ENCODE measurements at places on chromosomes 4 and X.

GRCh38 chr4:32140636-32141035 is 1420.5 kb downstream of the PCDH7 start:
- peak; percentile 3 for DNase-seq

- DNase-seq: peak; percentile 88
Observed at GRCh38 chrX:118726887-118727685, at the start of gene IL13RA1. Gene IL13RA1, plus strand, starts transcription at chrX:118727606. Its CDS starts 33 bp downstream, at chrX:118727639.

DNA sequence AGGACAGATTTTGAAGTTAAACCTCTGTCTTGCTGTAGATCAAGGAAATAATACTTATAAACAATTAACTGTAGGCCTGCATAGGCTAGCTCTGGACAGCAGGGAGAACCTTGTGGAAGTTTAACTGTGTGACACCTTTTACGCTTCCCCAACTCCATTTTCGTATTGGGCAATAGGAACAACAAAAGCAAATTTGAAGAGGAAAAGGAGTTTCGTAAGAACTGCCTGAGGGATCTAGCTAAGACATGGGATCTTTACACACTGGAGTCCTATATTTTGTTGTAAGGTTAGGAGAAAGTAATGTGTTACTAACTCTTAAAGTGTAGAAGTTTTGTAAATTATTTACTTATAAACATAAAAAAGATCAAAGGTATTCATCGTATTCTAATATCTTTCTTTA is 324.9 kb upstream of the CASK start:
- DNase-seq: no peak

DNA sequence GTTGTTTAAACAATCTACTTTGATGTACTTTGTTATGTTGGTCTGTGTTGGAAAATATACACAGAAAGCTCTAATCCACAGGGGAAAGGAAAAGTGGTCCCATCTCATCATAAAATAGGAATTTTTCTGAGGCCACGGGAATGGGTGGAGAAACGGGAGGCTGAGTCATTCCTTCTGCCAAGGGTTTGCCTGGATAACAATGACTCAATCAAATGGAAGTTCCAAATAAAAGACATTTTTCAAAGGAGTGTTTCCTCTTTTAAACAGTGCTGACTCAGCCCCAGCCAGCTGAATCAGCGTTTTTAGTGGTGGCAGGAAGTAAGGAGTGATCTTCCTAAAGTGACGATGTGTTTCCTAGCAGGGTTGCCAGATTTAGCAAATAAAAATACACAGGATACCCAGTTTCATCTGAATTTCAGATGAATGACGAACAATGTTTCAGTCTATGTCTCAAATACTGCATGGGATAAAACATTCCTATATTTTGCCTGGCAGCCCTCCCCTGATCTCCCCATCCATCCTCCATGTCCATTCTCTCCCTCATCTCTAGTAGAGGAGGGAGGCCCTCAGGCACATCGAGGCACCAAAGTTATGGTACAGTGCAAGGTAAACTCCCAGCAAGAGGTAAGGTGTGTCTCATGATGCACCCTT is 345.4 kb upstream of the GATB start:
- DNase-seq: no peak

DNA sequence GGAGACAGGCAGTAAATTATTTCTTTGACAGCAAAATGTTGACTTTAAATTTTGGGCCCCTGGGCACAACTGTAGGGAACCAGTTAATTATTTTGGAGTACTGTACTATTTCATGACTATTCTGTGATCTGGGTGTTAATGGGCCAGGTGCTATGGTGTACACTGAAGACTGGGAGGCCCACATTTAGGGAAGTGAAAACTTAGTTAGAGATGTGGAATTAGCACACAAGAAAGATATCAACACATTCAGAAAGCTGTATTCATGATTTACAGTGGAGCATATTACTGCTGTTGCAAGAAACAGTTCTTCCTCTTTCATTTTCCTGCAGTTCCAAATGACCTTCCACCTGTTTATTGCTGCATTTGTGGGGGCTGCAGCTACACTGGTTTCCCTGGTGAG is 12.4 kb downstream of the PLP1 start:
- no peak for DNase-seq

- DNase-seq: peak; percentile 62
Observed at GRCh38 chr4:68905939-68906779, 45.4 kb downstream of the UGT2A3 start.

DNA sequence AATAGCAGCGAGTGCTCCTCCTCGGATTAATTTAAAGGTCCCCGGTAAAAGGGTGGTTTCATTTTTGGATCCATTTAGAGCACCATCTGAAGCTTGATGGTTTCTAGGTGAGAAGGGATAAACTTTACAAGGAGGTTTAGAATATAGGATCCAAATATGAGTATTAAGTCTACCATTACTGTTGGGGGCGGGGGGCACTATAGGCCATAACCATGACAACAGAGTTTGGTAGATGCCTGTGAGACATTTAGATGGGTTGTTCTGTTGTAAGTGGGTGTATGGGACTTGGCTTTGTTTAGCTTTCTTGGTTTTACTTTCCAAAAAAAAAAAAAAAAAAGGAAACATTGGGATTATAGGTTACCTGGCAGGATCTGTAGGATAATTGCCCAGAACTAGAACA is 92.7 kb downstream of the TENT5D start:
- DNase-seq: no peak

- no peak for DNase-seq
Observed at GRCh38 chr4:158819942-158820786, 51.3 kb downstream of the FNIP2 start.

GRCh38 chr4:177308847-177309521 is 690 bp upstream of the NEIL3 start:
- DNase-seq: no peak

DNA sequence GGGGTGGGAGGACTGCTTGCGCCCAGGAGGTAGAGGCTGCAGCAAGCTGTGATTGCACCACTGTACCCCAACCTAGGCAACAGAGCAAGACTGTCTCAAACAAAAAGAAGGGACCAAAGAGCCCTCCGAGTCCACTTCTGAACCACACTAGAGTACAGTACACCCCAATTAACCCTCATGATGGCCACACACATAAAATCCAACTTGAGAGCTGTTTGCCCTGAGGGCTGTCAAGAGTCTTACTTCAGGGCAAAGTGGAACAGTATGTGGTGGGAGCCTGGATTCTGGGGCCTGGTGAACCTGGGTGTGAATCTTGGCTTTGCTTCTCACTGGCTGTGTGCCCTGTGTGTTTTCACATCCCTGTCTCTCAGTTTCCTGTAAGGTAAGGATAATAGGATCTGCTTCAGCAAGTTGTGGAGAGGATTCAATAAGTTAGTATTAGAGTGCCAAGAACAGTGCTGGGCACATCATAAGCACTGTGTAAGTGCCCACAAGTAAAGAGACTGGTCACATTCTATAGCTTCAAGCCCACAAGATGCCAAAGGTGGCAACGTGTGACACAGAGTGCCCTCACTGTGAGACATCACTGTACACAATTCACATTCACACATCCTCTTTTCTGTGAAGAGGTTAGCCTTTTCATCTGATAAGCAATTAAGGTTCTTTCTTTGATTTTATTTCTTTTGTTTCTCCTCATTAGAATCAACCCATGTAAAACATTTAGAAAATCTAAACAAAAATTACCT is 52.1 kb downstream of the LEF1 start:
- DNase-seq: no peak

- DNase-seq: no peak
Observed at GRCh38 chrX:42027367-42028000, 104.1 kb upstream of the CASK start.

DNA sequence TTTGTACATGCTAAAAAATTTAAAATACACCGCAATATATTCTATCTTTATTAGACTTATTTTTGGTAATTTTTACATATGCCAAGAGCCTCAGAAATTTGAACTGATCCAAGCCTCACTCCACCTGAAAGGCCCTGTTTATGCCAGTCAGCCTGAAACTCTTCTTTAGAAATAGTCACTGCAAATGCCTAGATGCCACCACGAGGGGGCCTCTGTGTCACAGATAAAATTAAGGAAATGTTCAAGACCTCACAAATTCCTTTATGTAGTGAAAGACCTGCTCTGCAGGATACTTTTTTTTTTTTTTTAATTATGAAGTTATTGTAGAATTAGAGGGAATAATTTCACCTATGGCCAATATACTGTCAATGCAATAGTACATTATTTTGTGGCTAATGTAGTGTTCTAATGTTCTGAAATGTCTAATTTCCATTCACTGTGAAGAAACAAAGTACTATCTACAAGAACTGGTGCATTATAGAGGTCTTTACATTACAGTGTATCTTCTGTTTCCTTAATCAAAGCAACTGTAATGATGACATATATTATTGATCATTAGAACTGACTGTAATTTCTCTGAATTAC is 69.8 kb downstream of the DTHD1 start:
- DNase-seq: peak; percentile 21

GRCh38 chr4:10706236-10706635 is 21.7 kb upstream of the CLNK start:
- no peak for DNase-seq

GRCh38 chrX:69808375-69808774 is 192.5 kb downstream of the EDA start:
- DNase-seq: no peak

DNA sequence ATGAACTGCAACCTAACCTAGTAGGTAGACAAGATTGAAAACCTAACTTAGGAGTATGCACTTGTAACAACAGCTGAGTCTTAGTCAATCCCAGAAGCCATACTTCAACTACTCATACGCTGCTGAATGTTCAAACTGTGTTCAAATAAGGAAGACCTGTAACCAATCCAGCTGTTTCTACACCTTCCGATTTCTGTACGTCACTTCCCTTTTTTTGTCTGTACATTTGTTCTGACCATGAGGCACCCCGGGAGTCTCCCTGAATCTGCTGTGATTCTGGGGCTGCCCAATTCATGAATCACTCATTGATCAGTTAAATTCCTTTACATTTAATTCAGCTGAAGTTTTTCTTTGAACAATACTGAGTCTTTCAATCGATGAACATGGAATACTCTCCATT is 89.5 kb downstream of the BMP3 start:
- DNase-seq: no peak

- no peak for DNase-seq
Observed at GRCh38 chrX:119755981-119756533, 2.3 kb upstream of the SOWAHD start.

DNA sequence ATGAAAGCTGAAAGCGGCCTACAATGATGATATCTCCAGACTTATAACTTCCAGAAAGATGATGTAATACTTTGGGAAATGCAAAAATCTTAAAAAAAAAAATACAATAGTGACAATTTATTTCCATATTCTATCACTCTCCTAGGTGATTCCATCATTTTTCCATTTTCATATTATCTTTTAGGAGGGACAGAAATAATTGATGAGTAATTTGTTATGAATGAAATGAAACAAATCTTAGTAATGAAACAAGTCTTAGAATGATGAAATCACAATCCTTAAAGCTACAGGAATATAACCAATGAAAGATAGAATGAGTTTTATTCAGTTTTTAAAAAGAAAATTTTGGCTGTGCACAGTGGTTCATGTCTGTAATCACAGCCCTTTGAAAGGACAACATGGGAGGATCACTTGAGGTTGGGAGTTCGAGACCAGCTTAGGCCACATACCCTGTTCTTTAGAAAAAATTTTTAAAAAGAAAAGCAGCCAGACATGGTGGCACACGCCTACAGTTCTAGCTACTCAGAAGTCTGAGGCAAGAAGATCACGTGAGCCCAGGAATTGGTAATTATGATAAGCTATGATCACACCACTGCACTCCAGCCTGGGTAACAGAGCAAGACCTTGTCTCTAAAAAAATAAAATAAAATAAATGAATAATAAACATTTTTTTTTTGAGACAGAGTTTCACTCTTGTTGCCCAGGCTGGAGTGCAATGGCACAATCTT is 21.7 kb downstream of the CLOCK start:
- DNase-seq: no peak

DNA sequence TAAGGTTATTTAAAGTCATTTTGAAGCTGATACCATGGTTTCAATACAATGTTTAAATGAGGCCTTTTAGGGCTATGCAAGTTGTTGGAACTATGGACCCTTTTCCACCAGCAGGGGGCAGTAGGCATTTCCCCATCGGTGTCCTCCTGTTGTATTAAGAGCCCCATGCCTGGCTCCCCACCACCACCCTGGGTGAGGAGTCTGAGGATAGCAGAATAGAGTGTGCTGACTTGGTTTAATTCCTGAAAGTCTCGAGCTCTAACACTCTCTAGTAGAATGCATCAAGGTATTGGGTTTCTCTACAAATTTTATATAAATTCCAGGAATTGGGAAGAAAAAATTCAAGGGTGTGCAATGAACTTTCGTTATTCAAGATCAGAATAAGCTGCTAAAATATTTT is 234.8 kb upstream of the JADE1 start:
- DNase-seq: peak; percentile 58

GRCh38 chr4:110624904-110625494 is 2.1 kb upstream of the PITX2 start:
- no peak for DNase-seq

GRCh38 chr4:141571362-141571761 is 65.0 kb upstream of the IL15 start:
- DNase-seq: peak; percentile 24

DNA sequence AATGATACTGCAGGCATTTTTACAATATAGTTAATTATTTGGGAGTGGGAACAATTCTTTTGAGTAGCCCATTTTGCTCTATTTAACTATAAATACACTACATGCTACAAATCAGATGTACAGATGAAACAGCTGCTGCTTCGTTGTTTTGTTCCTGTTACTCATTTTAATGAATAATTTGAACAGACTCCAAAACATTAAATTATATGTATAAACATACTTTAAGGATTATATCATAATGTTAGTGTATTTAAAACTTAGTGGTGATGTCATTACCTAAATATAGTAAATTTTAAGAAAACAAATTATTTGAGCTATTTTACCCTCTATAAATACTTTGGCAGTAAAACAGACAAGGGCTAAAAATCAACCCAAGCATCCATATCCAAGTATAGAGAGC is 60.7 kb downstream of the GAB1 start:
- DNase-seq: no peak

- DNase-seq: peak; percentile 69
Observed at GRCh38 chr4:185794637-185795036, 17.4 kb downstream of the SORBS2 start.

GRCh38 chrX:9538544-9539045 is 73.7 kb downstream of the TBL1X start:
- DNase-seq: peak; percentile 94

GRCh38 chr4:41106081-41106480 is 108.3 kb downstream of the APBB2 start:
- no peak for DNase-seq

DNA sequence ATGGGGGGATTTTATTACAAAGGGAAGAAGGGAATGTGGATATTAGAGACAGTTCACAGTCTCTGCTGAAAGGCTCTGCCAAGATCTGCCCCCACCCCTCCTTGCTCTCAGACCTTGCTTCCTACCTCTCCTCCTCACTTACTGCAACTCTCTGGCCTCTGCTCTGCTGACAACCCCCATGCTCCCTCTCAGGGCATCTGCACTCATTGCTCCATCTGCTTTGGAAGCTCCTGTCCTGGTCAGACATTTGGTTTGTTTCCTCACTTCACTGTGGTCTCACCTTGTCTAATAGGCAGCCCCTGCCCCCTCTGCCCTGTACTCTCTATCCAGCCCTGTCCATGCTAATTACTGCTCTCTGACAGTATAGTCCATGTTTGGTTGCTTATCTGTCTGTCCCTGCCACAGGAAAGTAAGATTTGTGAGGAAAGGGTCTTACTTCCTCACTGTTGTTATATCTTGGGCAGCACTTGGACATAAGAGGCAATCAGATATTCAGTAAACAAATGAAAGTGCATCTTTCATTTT is 189.3 kb downstream of the PTTG2 start:
- no peak for DNase-seq

- peak; percentile 50 for DNase-seq
Observed at GRCh38 chrX:118974088-118974907, at the start of gene LONRF3. Gene LONRF3, plus strand, starts transcription at chrX:118974618. Its CDS starts 163 bp downstream, at chrX:118974781.
